ENCODE measurements at places on chromosomes 7 and 10. TPM values are rescaled to one million over a fixed set of nuclear protein-coding genes. Genes with fewer than 3 reads are reported as not detected.

- no peak for DNase-seq
Observed at GRCh38 chr10:121288864-121289661, 309.2 kb downstream of the FGFR2 start.

- no peak for DNase-seq
Observed at GRCh38 chr7:11343818-11344413, 370.2 kb downstream of the PHF14 start.

GRCh38 chr10:71697938-71698709 lies 21.5 kb downstream of the C10orf105 start:
- no peak for DNase-seq

DNA sequence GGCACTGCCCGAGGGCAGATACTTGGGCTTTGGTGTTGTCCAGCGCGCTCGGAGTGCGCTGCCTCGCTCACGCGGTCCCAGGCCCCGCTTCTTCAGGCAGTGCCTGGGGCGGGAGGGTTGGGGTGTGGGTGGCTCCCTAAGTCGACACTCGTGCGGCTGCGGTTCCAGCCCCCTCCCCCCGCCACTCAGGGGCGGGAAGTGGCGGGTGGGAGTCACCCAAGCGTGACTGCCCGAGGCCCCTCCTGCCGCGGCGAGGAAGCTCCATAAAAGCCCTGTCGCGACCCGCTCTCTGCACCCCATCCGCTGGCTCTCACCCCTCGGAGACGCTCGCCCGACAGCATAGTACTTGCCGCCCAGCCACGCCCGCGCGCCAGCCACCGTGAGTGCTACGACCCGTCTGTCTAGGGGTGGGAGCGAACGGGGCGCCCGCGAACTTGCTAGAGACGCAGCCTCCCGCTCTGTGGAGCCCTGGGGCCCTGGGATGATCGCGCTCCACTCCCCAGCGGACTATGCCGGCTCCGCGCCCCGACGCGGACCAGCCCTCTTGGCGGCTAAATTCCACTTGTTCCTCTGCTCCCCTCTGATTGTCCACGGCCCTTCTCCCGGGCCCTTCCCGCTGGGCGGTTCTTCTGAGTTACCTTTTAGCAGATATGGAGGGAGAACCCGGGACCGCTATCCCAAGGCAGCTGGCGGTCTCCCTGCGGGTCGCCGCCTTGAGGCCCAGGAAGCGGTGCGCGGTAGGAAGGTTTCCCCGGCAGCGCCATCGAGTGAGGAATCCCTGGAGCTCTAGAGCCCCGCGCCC lies at the start of gene NPY:
Gene NPY (plus strand): TSS at position 294 of the 802 bp plus-strand sequence. CDS start 1,051 bp downstream, outside the sequence.
- no peak for DNase-seq

DNA sequence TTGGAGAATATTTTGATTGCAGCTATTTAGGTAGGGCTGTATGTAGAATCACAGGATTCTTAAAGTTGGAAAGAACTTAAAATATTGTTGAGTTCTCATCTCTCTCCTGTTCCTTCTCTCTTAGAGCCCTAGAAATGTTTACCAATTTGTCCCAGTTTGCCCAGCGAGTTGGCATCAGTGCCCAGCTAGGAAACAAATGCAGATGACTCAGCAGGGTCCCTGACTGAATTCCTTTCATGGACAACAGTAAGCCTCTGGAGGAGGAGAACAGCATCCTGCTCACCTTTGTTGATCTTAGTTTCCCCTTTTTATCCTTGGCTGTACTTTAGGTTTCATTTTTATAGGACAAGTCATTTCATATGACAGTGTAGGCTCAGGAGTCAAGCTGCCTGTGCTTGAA lies 89.3 kb downstream of the SEC23IP start:
- no peak for DNase-seq

GRCh38 chr10:112412696-112413095 lies 34.0 kb downstream of the ZDHHC6 start:
- DNase-seq, result no peak

GRCh38 chr7:138907850-138908249 lies 73.3 kb downstream of the KIAA1549 start:
- no peak for DNase-seq

DNA sequence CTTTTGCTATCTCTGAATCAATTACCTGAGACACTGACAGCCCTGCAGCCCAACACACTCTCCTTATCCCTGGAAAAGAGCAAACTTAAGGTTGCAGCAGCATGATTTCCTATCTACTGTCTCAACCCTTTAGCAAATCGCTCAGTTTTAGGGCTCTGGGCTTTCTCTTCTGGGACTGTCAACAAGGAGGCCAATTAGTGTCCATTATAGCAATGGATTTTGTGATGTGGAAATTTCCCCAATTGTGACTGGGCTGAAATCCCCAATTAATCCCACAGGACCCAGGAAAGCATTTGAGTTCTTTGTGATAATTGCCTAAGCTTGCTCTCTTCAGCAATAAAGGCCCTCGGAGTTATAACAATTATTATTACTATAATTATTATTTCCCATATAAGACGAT lies 197.0 kb downstream of the ZNF438 start:
- no peak for DNase-seq

- no peak for DNase-seq
Observed at GRCh38 chr10:35214607-35215020, 88.0 kb downstream of the CREM start.

- DNase-seq, result no peak
Observed at GRCh38 chr10:75779276-75779675, 347.9 kb downstream of the LRMDA start.

DNA sequence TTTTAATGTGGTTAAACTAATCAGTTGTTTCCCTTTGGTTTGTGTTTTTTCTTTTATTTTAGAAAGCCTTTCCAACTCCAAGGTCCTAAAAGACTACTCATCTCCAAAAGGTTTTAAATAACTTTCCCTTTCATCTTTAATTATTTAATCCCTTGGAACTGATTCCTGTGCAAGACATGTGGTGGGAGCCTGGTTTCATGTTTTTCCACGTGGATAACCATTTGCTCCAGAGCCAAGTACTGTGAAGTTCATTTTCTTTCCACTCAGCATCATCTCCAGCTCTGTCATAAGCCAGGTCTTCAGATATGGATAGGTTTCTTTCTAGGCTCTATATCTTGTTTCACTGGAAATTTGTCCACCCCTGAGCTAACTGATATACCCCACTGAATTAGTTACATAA lies 16.7 kb downstream of the PPP1R3C start:
- DNase-seq, result no peak

DNA sequence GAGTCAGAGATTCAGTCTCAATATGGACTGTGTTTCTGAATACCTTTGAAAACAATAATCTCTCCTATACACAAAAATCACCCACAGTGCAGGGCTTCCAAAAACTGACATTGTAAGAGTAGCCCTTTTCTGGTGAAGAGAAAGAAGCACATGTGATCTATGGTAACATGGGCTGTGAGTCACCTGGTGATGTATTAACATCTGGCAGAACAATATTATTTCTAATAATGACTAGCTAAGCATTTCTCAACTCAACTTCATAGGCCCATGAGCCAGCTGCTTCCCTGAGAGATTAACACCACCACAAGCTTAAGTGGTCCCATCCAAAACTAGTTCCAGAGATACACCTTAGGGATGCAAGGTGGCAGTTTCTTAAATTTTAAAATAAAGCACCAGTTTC lies 331.0 kb upstream of the NRP1 start:
- DNase-seq, result no peak

CRPPA gene
- total RNA-seq, result 0.35 TPM

RNF32 gene
- total RNA-seq, result 0.68 TPM

FAM25G gene
- not detected for total RNA-seq

CLRN3 gene
- total RNA-seq, result not detected

PBLD gene
- total RNA-seq, result 1.8 TPM

LLCFC1 gene
- total RNA-seq, result not detected

All from foreskin keratinocyte (primary cell).